ENCODE measurements at places on chromosomes 3 and 15. TPM values are rescaled to one million over a fixed set of nuclear protein-coding genes. Genes with fewer than 3 reads are reported as not detected.

The SCN10A gene
- total RNA-seq: not detected

The RTP3 gene
- not detected for total RNA-seq

The RASGRF1 gene
- total RNA-seq: 0.59 TPM

The RFTN1 gene
- 0.90 TPM for total RNA-seq

The KIF15 gene
- total RNA-seq: 12.2 TPM

The TM6SF1 gene
- total RNA-seq: 0.69 TPM

The TRPM1 gene
- total RNA-seq: not detected

The TRIM42 gene
- not detected for total RNA-seq

The C3orf49 gene
- not detected for total RNA-seq

The SAMD7 gene
- total RNA-seq: not detected

The CD86 gene
- not detected for total RNA-seq

The ARGFX gene
- not detected for total RNA-seq

The GOLGA8J gene
- 0.44 TPM for total RNA-seq

The TNNC1 gene
- total RNA-seq: 5.2 TPM

The CHRM5 gene
- not detected for total RNA-seq

The HTR3E gene
- not detected for total RNA-seq

The TRH gene
- total RNA-seq: not detected

The AADACL2 gene
- total RNA-seq: not detected

The PLAAT1 gene
- 3.9 TPM for total RNA-seq

The PEX11A gene
- total RNA-seq: 6.2 TPM

The SEC22A gene
- total RNA-seq: 22.7 TPM

All from Panc1 (cell line).